CD8-positive, alpha-beta T cell (primary cell): ENCODE measurements at places on chromosomes 11 and 22.

DNA sequence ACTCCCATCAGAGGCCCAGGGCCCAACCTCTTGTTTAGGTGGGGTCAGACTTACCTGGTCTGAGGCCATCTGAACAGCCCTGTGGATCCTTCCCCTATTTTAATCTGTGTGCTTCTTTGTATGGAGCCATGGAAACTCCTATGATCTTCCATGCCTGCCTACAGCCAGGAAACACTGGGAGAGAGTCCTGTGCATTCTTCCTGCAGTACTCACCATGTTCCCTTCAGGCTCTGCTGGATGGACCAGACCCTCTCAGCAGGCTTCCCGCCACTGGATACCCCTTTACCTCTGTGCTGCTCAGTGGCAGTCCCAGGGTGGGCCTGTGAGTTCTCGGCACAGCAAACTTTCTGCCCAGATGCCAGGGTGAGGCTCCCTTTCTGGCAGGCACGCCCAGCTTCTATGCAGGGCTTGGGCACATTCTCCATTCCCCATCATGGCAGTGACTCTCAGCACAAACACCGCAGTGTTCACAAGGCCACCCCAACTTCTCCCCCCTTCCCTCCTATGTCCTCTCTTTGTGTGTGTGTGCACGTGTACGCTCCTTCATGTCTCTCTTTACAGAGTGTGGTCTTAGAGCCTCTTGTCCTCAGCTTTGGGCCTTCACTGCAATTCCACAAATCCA lies 34.8 kb downstream of the NEU3 start:
- no peak for DNase-seq

- DNase-seq, result no peak
These were observed 58.0 kb downstream of the C11orf91 start for GRCh38 chr11:33642461-33643166.

DNA sequence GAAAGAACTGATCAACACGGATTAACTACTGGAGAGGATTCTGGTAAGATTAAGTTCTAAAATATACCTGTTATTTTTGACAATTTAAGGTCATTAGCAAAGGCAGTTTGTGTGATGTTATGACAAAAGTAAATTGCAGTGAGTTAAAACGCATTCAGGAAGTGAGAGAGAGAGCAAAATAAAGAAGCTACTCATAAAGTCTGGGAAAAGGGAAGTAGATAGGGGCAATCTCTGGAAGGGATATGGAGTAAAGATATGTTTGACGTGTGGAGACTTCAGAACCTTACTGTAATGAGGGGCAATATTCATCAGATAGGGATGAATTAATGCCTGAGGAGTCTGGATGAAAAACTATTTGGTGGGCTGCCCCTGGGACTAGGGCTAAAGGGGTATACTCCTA lies 16.8 kb downstream of the OR56B4 start:
- DNase-seq, result no peak

- DNase-seq, result peak; percentile 8
These were observed 11.6 kb downstream of the TCIRG1 start for GRCh38 chr11:68050371-68050841.

DNA sequence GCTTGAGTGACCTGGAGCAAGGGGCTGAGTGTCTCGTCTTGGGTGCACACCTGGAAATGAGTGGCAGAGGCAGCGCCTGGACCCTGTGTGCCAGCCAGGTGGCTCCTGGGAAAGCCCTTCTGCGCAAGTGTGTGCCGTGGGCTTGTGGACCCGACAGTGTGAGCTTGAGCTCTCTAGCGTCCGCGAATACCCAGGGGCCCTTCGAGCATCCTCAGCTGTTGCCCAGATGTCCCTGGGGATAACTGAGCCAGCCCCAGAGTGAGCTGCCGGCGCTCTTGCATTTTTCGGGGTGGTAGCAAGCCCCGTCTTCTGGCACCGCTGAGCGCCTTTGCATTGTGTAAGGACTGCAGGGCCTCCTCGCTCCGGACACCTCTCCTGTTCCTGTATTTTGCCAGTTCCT lies 399.2 kb downstream of the TBC1D22A start:
- DNase-seq, result no peak

- DNase-seq, result no peak
These were observed 589 bp upstream of the NDUFC2 start for GRCh38 chr11:78080084-78080817.

- DNase-seq, result no peak
These were observed 276.2 kb downstream of the METTL15 start for GRCh38 chr11:28384418-28384817.

DNA sequence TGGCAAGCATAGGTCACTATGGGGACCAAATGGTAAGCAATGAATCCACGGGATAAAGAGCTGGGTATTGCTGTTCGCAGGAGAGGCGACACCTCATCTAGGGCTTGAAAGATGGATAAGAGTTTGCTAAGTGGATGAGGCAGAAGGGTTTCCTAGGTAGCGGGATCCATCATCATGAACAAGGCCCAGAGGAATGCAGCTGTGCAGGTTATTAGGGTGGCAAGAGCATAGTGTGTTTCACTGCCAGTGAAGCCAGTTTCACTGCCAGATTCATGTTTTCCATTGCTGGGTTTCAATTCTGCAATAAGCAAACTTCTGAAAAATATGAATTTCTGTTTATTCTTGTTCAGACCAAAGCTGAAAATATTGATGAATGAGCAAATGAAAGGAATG lies 27.2 kb downstream of the WEE1 start:
- no peak for DNase-seq

DNA sequence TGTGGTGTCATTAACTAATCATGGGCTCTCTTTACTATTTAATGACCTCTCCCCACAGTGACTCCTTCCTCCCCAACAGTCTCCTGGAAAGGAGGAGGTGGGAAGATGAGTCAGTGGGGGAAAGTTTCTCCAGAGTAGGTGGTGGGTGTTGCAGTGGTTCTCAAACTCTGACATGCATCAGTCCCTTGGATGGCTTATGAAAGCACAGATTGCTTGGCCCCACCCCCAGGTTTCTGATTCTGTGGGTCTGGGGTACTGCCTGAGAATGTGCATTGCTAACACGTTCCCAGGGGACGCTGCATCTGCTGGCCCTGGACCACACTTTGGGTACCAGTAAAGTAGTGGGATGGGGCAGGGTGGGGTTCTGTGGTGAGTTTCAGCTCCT lies 9.8 kb downstream of the CD82 start:
- DNase-seq, result no peak

GRCh38 chr11:96218006-96218405 lies 125.0 kb downstream of the MAML2 start:
- no peak for DNase-seq

DNA sequence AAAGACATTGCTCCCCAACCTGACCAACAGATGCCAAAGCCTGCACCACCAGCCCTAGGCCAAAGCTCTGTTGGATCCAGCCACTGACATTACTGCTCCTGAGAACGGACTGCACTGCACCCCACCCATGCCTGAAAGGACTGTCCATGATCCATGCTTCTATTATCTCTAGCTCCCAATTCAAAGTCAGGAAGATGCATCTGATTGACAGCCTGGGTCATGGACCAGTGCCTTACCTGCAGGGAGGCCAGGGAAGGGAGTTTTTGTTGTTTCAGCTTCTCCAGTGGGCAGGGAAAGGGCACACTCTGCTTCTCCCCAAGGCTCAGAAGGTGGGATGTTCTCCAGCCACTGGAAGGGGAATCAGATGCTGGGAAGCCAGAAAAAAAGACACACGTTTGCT lies 4.8 kb upstream of the PRDM11 start:
- no peak for DNase-seq

DNA sequence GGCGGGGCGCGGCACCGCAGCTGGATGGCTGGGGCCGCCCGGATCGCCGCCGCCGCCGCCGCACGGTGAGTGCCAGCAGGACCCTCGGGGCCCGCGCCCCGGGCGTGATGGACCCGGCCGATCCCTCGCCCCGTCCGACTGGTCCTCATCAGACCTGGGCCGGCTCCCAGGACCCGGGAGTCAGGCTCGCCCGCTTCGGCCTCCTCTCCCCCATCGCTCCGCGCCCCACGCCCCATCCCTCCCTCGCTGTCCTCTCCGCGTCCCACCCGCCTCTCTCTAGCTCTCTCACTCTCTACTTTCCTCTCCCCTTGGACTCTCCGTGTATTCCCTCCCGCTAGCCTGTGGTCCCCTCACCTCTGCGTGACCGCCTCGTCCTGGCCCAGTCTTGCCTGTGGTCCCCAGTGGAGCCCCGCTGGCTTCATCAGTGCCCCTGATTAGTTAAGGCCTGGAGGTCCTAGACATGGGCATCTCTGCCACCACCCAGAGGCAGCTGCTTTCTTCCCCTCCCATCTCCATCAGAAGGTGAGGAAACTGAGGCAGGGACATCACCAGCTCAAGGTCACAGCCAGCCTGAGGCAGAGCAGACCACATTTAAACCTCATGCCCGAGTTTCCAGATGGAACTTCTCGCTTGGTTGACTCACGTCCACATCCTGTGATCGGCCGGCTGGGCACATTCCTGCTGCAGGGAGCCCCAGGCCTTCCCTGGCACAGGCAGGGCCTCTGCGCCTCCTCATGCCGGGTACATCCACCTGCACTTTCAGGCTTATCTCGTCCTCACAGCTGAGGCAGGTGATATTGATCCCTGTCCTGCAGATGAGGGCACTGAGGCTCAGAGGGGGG lies 429 bp downstream of the SLC39A13 start:
- DNase-seq, result peak; percentile 33

GRCh38 chr11:78350646-78351165 lies 66.9 kb downstream of the GAB2 start:
- no peak for DNase-seq

DNA sequence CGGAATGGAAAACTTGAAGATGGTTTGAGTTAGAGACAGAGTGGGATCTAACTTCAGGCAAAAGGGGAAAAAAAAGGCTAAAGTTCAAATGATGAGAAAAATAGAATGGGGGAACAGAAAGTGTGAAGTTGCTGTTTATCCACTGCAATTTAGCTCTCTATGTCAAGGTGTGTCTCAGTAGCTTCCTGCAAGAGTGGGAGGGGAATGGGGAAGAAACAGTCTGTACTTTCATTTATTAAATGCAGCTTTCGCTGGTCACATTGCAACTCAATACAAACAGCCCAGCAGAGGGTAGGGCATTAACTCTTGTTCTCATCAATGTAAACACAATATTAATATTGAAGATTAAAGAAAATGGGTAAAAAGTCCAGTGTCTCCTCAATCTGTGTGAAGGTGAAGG lies 214.7 kb upstream of the SYN3 start:
- no peak for DNase-seq

GRCh38 chr11:14330881-14331280 lies 28.1 kb downstream of the RRAS2 start:
- no peak for DNase-seq

GRCh38 chr11:47869544-47870393 lies 21.6 kb upstream of the NUP160 start:
- no peak for DNase-seq

DNA sequence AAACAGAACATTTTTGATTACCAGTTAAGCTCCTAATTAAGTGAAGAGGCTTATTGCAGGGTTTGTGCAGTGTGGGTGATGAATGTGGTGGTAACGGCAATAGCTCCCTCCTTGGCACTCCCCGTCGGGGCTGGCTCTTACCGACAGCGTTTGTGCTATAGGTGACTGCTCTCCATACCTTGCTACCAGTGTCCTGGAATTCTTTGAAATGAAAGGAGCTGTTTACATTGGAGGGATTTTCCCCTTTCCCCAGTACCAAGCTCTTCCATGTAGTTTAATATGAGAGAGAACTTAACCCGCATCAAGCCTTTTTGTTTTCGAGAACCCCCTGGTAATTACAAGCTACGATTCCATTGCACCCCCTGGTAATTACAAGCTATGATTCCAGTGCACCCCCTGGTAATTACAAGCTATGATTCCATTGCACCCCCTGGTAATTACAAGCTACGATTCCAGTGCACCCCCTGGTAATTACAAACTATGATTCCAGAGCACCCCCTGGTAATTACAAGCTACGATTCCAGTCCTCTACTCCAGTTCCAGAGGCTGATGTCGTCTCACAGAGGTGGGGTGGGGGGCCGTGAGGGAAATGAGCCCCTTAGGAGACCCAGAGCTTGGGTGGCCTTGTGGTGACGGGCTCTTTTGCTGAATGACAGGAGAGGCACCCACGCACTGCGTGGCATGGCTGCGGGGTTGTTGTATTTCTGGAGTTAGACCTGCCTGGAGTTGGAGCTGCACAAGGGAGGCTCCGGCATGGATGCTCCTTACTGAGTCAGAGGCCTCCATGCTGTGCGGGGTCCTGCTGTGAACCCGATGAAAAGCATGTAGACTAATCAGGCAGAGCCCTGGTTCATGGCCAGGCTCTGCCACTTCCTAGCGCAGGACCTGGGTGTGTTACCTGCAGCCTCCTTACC lies 205.3 kb downstream of the TBC1D22A start:
- no peak for DNase-seq

DNA sequence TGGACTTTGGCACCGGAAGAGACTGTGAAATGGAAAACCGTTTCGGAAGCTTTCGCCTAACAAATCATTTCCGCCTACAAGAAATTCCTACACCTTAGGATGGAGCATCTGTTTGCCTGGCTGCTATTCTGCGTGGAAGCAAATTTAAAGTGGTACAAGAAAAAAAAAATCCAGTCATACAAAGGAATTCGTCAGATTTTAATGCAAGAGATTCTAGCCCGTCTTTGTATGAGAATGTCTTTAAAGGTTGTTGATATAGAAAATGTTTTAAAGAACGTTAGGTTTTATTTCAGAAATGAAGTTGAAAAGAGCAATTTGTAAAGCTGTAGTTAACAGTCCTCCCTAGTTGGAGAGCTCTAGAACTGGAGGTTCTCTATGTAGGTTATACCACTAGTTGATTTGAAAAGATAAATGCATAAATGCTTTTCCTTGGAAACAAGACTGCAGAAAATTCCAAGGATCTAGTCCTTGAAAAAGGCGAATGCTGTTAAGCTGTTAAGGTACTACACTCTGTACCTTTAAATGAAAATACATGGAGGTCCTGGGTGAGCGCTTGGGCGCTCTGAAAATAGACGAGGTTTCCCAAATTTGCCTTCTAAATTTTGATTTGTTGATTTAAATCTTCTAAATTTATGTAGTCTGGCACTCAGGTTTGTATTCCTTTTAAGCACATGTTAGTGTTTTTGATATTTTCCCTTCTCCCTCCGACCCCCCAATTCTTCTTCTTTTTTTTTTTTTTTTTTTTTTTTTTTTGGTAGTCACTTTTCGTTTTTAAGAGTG lies 2.4 kb downstream of the NCR3LG1 start:
- no peak for DNase-seq

GRCh38 chr11:14418801-14419417 lies 59.9 kb upstream of the RRAS2 start:
- DNase-seq, result no peak

DNA sequence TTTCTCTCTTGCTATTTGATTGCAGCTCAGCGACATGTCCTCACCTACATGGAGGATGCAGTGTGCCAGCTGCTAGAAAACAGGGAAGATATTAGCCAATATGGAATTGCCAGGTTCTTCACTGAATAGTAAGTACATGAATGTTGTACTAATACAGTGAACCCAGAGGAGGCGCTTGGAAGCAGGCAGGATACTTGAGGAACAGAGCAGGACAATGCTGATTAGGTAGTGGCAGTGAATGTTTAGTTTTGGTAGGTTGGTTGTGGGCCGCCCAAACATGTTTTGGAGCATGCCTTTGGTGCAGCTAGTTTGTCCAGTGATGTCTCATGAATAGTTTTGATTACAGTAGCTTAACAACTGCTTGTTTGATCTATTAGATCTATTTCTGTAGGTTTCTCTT lies 50.6 kb downstream of the CSTPP1 start:
- DNase-seq, result no peak
